Fibroblast of lung (primary cell): ENCODE measurements at places on chromosomes 2 and 18.

- DNase-seq = no peak
These were observed 255.3 kb downstream of the PDE11A start for GRCh38 chr2:177817300-177817699.

GRCh38 chr18:48619501-48619900 is 80.7 kb downstream of the CTIF start:
- DNase-seq = no peak

GRCh38 chr2:26077291-26077690 is 43.4 kb downstream of the RAB10 start:
- no peak for DNase-seq

DNA sequence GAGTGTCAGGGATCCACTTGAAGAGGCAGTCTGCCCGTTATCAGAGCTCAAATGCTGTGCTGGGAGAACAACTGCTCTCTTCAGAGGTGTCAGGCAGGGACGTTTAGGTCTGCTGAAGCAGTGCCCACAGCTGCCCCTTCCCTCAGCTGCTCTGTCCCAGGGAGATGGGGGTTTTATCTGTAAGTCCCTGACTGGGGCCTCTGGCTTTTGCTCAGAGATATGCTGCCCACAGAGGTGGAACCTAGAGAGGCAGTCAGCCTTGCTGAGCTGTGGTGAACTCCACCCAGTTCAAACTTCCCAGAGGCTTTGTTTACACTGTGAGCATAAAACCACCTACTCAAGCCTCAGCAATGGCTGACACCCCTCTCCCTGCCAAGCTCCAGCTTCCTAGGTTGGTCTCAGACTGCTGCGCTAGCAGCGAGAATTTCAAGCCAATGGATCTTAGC is 38.1 kb downstream of the PLEK start:
- no peak for DNase-seq

- peak; percentile 78 for DNase-seq
These were observed 37.8 kb downstream of the FAM168B start for GRCh38 chr2:131055169-131056065.

- no peak for DNase-seq
These were observed 1.4 kb downstream of the METTL8 start for GRCh38 chr2:171432206-171432968.

- no peak for DNase-seq
These were observed 86.6 kb upstream of the NOSTRIN start for GRCh38 chr2:168715849-168716248.

DNA sequence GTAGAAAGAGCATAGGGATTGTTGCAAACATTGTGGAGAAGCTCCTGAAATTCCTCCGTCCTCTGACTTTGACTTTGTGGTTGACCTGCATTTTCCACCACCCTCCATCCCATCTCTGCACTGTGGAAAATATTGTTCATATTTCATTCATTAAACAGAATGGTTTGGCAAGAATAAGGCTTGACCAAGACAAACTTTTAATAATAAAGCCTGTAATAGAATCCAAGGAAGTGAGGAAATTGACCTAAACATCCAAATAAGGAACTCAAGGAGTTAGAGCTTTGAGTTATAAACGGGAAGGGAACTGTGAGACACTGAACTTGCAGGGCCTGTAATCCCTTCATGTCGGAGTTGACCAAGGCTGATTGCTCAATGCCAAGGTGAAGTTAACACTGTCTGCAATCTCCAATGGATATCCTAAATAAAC is 115.2 kb downstream of the GFPT1 start:
- DNase-seq = peak; percentile 68

DNA sequence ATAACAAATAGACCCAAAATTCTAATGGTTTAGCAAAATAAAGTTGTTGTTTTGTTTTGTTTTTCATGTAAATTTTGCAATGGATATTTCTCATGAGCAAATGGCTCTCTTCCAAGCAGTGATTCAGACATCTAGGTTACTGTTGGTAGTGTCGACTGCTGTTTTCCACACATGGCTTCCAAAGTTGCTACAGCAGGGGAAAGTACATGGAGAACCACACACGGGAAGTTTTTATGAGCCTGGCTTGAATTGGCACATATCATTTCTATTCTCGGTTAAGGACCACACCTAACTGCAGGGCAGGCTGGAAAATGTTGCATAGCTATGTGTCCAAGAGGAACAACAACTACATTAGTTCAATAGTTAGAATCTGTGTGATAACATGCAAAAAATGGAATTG is 262.1 kb downstream of the GALNT13 start:
- DNase-seq = no peak

- DNase-seq = no peak
These were observed 95.4 kb upstream of the BCL2L11 start for GRCh38 chr2:111025288-111025687.

DNA sequence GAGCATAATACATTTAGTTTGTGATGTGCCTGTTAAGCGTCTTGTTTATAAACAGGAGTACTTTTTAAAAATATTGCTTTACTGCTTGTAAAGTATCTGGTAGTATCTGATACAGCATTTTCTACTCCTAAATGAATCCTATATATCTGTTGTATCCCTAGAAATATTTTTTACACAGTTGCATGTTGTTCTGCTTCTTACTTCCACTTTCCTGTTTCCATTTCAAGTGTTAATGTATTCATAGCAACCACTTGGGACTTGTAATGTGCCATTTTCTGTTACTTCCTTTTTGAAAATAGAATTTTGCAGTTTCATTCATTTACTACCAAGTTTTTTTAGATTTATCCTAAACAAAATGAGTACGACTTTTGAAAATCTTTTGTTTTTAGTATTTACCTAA is 24.9 kb downstream of the CCNT2 start:
- DNase-seq = no peak

- DNase-seq = peak; percentile 55
These were observed 1127.9 kb upstream of the CHAC2 start for GRCh38 chr2:52639692-52640091.

GRCh38 chr2:228725031-228725430 is 543.5 kb upstream of the SPHKAP start:
- DNase-seq = no peak

DNA sequence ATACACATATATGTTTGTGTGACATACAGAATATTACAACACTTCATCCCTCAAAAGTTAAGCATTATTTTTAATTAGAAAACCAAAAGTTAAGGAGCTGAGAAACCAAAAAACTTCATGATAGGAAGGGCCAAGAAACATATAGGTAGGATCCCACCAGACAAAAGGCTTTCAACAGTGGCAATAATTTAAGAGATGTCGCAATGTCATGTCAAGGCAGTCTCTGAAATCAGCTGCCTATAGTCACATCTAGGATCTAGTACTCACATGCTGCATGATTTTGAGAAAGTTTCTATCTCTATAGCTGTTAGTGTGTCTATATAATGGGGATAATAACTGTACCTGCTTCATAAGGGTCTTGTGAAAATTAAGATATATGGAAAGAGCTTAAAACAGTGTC is 72.7 kb downstream of the SPIRE1 start:
- peak; percentile 14 for DNase-seq

DNA sequence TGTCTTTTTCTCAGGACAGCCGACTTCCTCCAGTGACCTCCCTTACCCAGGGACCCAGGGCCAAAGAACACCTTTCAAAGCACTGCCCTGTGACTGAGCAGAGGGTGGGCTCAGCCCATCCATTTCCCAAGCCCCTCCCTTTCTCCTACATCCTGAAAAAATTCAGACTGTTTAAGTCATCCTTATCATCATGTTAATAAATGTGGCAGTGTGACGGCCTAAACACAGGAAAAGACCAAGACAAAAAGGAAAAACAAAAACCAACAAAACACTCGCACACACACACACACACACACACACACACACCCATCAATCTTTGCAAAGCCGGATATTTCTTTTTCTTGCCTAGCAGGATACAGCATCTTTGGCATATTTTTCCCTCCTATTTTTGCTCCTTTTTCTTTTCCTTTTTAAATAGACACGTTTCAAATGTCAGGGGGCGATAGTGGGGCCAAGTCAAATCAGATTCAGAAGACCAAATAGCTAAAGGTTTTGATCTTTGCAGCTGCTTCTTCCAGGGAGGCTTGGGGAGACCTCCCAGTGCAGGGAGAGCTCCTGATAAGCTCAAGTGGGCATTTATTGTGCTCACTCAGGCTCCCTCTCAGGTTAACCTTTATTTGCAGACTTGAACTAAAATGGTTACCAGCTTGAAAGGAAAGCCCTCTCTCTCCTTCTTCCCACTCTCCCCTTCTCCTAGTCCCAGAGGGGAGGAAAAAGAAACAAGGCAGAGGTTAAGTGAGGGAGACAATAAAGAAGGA is 39.5 kb upstream of the NRP2 start:
- no peak for DNase-seq

GRCh38 chr2:112887964-112888749 is 22.8 kb upstream of the IL37 start:
- DNase-seq = peak; percentile 10

DNA sequence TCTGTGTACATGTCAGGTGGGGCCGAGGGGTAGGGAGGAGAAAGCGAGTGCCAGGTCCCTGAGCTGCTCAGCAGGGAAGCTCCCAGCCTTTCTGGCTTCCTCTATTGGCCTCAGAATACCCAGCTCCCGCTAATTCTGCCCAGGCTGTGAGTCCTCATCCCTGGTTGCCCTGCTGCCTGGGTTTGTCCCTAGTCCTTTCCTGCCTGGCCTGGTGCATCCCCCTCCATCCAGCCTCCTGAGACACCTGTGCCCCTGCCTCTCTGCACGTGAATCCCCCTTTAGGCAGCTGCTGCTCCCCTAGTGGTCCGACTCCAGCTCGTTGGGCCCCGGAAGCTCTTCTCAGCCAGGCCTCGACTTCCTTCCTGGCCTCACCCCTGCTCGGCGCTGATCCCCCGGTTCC is 54.6 kb downstream of the INHBB start:
- DNase-seq = no peak

GRCh38 chr18:61651880-61652268 is 240.9 kb downstream of the RNF152 start:
- DNase-seq = no peak

- no peak for DNase-seq
These were observed 107.9 kb upstream of the EPB41L3 start for GRCh38 chr18:5651736-5652135.

DNA sequence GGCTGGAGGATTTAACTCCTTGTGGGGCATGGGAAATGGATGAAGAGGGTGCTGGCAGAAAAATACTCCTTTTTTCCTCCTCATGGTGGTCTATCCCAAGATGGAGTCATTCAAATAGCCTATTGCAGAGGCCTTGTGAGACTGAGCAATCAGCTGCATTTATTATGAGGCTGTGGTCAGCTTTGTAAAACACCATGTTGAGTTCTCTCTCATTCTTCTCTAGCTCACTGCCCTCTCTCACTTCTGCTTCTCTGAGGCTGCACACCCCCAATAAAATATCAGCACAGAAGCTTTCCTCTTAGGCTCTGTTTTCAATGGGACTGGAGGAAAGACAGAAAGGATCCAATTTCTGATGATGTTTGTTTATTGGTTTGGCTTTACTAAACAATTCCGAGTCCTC is 467.1 kb downstream of the ADCYAP1 start:
- no peak for DNase-seq

DNA sequence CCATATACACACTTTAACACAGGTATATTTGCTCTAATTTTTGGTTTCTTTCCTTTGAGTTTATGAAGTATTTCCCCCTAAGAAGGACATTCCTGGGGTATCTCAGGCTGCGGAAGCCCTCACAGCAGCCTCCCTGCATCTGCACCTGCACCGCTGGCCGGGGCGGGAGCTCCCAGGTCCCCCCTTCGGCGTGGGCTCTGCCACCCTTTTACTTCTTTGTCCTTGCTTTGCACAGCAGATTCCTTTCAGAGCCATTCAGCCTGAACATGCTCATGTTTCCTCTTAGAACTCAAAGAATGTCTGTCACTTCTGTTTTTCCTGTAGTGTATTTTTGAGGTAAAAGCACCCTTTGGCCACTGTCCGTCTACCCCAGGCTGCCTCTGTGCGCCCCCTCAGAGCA is 146.5 kb downstream of the SNTG2 start:
- DNase-seq = no peak

GRCh38 chr2:223868005-223868404 is 30.6 kb upstream of the AP1S3 start:
- DNase-seq = no peak

DNA sequence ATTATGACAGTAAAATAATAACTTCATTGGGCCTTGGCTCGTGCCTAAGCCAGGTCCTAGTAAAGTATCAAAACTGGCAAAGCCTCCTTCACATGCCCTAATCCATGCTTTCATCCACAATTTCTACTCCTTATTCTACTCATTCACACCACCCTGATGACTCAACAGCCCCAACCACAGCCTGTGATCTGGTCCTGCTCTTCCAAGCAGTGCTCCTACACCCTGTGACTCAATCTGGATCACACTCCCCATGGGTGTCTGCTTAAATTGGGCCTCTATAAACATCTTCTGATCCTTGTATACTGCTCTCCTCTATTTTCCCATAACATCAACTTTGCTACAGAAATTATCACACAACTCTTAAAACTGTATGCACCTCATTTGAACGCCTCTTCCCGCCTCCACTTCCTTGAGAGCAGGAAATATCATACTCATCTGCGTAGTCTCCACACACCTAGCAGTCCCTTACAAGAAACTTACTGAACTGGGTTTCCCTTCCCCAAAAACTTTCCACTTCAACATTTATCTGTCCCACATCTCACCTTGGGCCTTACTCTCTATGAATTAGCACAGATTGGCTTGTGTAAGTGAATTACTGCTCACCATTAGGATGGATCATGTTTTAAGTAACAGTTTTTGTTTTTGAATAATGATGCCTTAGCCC is 15.9 kb downstream of the GTF3C3 start:
- peak; percentile 47 for DNase-seq

GRCh38 chr2:185921048-185921756 is 182.6 kb downstream of the FSIP2 start:
- DNase-seq = no peak

- no peak for DNase-seq
These were observed 6.0 kb downstream of the GPC1 start for GRCh38 chr2:240441326-240441992.

GRCh38 chr2:158733430-158733755 is 61.7 kb upstream of the DAPL1 start:
- DNase-seq = no peak

DNA sequence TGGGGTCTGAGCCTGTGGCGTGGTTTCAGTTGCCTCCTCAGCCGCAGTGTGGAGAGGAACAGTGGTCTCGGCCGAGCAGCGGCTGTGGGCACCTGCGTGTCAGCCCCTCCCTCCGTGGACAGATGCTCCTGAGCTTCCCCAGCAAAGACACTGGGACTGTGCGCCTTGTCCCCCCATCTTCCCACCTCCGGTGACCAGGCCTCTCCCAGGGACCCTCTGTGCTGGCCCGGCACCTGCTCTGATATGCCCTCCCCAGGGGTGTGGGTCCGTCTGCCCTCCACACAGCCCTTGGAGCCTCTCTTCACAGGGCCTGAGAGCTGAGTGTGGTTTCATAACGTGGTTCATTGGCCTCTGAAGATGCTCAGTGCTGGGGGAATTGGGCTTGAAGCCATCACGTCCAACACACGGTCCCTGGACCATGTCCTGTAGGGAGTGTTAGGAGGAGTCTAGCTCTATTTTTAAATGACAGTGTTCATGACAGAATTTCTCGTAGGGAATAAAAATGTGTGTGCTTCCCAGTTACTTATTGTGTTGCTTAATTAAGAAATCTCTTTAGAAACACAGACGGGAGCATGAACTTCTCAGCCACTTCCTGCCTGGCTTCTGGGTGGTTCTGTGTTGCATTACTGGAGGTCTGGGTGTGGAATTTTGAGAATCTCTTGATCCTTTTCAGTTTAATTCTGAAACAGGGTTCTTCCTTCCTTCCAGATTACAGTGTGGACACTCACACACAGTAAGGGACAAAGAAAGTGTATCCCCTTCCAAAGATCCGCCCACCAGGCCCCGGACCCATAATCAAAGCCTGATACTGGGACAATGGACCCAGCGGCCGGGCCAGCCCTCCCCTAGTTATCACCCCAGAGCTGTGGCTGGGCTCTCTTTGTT is 110.7 kb downstream of the NFATC1 start:
- DNase-seq = peak; percentile 62
